A549 treated with RU486 at 1 μM for 4 hours (cell line): ENCODE measurements at places on chromosomes 1 and 21. TPM values are rescaled to one million over a fixed set of nuclear protein-coding genes. Genes with fewer than 3 reads are reported as not detected.

GUCA2A gene
- total RNA-seq: not detected in 5 replicates

FALEC gene
- 0.29 to 0.46 TPM in 2 of 5 replicates, not detected in the others for total RNA-seq

CELA2A gene
- total RNA-seq: 0.17 TPM in 1 of 5 replicates, not detected in the others

STPG1 gene
- total RNA-seq: 5.1 to 6.8 TPM (median 6.7 TPM) in 5 replicates

CHODL gene
- total RNA-seq: not detected in 5 replicates

PLA2G2D gene
- total RNA-seq: not detected in 5 replicates

SORT1 gene
- total RNA-seq: 3.0 to 4.8 TPM (median 3.8 TPM) in 5 replicates

ETV3L gene
- not detected in 5 replicates for total RNA-seq

SLC30A2 gene
- total RNA-seq: 0.08 to 0.13 TPM in 2 of 5 replicates, not detected in the others

SLC30A1 gene
- 11.1 to 29.0 TPM (median 27.5 TPM) in 5 replicates for total RNA-seq

DR1 gene
- total RNA-seq: 25.8 to 38.7 TPM (median 35.1 TPM) in 5 replicates
